Activated gamma-delta T cell (primary cell): ENCODE measurements at places on chromosomes 2 and 18.

DNA sequence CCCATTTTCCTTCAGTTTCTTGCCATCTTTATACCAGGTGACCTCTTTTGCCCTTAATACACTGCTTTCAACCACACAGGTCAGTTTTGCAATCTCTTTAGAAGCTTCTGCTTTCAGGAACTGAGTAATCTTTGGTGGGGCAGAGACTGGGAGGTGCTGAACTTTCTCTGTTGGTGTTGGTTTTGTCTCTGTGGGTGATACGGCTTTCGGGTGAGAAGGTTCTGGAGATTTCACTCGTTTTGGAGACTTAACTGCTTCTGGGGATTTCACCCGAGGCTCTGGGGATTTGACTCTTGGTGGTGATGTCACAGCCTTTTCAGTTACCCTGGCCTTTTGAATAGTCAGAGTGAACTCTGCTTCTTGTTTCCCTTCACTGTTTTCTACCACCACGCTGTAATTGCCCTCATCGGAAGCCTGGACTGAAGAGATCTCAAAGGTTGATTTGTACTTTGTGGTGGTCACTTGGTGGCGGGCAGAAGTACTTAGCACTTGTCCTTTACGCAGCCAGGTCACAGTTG lies 50.4 kb downstream of the PLEKHA3 start:
- no peak for DNase-seq

GRCh38 chr18:54752185-54752584 lies 76.1 kb upstream of the RAB27B start:
- DNase-seq = no peak

DNA sequence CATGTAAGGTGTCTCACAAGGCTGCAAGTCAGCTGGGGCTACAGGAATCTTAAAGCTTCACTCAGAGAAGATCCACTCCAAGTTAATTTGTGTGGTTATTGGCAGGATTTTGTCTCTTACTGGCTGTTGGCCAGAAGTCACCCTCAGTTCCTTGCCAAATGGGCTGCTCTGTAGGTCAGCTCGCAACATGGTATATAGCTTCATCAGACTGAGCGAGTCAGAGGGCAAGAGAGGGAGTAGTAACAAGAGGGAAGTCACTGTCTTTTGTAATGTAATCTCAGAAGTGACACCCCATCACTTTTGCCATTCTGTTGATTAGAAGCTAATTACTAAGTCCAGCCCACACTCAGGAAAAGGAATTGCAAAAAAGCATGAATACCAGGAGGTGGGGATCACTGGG lies 119.5 kb downstream of the LRRTM1 start:
- DNase-seq = no peak

- no peak for DNase-seq
These were observed 299.4 kb upstream of the ID2 start for GRCh38 chr2:8382485-8382884.

GRCh38 chr2:241008711-241009121 lies 10.3 kb downstream of the SNED1 start:
- DNase-seq = no peak

DNA sequence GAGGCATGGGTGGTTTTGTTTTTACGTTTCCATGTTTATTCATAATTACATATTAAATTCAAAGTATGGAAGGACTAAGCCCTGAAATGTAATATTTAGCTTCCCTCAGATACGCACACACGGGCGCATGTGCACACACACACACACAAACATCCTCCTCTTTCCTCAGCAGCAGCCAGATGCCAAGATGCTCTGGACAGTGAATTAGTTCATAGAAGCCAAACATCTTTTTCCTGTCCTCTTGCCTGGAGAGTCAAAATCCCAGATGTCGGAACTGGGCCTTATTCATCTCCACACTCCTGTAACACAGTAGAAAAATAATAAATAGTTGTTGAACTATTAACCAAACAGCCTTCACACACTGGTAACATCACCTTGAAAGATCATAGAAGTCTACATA lies 273.1 kb downstream of the SP3 start:
- DNase-seq = no peak

- no peak for DNase-seq
These were observed 17.0 kb upstream of the C1QL2 start for GRCh38 chr2:119175517-119175916.

GRCh38 chr18:79796016-79796415 lies 1.7 kb upstream of the KCNG2 start:
- DNase-seq = no peak

DNA sequence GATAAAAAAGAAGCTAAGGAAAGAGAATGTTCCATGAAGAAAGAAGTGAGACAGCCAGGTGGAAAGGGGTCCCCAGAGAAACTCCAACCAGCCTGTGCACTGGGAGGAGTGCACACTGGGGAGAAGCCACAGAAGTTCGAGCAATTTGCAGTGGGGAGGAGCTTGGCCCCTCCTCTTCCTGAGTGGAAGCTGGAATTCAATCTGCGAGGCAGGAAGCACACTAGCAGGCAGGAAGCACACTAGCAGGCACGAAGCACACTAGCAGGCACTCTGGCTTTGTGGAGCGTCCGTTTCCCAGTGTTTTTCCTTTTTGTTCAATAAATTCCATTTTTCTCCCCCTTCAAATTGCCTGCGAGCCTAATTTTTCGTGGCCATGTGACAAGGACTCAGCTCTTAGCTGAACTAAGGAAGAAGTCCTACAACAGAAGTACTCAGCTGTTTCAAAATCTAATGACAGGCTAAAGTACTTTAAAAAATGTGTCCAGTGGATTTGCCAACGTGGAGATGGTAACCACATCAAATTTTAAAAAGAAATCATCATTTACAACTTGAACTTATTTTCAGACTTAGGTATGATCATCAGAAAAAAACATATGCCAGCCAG lies 21.4 kb upstream of the SPIRE1 start:
- DNase-seq = no peak

DNA sequence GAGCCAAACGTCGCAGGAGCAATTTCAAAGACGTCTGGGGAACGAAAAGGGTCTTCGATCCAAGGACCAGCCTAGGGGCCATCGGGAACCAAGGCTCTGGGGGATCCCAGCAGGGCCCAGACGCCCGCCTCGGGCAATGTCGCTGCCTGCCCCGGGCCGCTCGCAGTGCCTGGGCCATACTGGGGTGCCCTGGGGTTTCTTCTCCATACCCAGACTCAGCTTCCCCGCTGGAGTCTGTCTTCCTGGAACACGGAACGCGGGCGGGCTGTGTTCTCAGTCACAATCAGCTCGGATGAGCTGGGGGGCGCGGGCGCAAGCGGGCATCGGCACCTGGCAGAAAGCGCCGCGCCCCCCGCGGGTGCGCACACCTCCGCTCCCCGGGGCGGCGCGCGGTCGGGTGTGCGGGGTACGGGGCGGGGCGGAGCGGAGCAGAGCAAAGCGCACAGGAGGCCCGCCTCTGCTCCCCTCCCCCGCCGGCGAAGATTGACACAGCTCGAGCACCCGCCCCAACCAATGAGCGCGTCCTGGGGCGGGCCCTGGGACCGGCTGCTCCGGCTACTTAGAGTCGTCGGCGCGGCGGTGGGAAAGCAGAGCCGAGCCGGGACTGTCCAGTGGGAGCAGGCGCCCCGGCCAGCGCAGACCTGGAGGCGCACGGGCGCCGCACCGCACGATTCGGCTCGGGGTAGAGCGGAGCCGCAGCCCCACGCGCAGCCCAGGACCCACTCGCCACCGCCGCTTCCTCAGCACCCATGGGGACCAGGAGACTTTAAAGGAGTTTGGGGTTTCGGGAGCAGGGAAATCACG lies at the start of gene LRATD1:
Gene LRATD1, plus strand, starts transcription at position 585 of the 804 bp plus-strand sequence. CDS start 1,263 bp downstream, outside the sequence.
- DNase-seq = no peak

- no peak for DNase-seq
These were observed 20.1 kb downstream of the ARID5A start for GRCh38 chr2:96556441-96557330.

DNA sequence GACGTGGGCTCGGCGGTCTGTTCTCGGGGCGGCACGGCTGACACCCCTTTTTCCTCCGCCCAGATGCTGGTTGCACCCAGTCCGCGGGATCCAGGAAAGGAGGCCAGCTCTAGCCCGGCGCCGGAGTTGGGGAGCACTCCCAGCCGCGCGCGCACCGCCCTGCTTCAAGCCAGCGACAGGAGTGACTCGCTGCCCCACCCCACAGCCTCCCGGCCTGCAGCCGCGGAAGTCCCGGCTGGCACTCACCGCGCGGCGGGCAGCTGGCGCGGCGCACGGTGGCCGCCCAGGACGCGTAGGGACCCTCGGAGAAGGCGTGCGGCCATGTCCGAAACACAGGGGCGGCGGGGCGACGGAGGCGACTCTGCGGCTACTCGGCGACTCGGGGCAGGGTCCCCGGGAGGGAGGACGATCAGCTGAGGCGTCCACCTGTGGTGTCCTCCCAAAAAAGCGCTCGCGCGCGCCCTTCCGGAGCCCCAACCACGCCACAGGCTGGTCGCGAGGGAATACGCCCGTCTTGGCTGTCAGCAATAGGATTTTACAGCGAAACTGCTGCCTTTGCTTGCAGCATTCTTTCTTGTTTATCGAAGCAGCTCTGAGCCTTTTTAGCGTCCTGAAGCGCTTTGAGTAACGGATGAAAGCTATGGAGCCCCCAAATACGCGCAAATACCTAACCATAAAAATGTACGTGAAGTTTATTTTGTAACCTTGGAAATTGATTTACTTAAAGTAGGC lies at the start of gene ACADL:
Gene ACADL, minus strand, starts transcription at position 507 of the 732 bp plus-strand sequence. Its CDS starts 184 bp downstream, at position 323.
- no peak for DNase-seq

DNA sequence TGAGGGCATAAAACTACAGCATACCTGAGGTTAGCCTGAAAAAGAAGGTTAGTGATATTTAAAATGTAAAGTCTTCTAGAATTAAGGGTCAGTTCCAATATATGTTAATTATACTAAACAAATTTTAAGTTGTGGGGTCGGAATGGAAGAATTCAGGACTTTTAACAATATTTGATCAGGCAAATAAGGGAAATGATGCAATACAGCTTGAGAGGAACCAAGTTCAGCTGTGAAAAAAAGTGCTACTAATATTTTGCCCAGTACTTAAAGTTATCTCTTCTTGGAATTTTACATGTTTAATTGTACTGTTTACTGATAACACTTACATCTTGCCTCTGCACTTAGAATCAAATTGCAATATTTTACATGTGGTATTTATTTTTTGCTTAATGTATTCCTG lies 345.5 kb upstream of the CWC22 start:
- no peak for DNase-seq

GRCh38 chr2:16185801-16186272 lies 245.5 kb downstream of the MYCN start:
- no peak for DNase-seq

DNA sequence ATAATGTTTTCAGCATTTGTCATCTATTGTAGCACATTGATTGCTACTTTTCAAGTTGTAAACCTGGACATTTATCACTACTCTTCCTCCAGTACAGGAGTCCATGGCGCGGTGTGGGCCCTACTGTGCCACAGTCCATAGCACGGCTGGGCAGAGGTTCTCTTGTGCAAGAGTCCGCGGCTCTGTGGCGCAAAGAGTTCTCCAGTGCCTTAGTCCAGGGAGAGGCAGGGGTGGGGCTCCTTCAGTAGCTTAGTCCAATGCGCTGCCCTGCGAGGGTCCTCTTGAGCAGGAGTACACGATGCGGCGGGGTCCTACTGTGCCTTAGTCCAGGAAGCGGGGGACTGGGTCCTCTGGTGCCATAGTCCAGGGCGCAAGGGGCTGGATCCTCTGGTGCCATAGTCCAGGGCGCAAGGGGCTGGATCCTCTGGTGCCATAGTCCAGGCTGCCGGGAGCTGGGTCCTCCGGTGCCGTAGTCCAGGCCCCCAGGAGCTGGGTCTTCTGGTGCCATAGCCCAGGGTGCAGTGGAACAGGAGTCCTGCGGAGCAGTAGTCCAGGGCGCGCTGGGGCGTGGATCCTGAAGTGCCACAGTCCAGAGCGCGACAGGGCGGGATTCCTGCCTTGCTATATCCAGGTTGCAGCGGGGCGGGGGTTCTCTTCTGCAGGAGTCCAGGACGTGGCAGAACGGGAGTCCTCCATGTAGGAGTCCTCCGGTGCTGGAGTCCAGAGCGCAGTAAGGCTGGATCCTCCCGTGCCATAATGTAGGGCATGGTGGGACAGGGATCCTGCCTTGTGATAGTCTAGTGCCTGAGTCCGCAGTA lies 129.3 kb downstream of the CCDC74A start:
- no peak for DNase-seq

- no peak for DNase-seq
These were observed 257.3 kb upstream of the APCDD1 start for GRCh38 chr18:10197097-10197496.

GRCh38 chr2:167135706-167136105 lies 247.4 kb downstream of the XIRP2 start:
- DNase-seq = no peak

DNA sequence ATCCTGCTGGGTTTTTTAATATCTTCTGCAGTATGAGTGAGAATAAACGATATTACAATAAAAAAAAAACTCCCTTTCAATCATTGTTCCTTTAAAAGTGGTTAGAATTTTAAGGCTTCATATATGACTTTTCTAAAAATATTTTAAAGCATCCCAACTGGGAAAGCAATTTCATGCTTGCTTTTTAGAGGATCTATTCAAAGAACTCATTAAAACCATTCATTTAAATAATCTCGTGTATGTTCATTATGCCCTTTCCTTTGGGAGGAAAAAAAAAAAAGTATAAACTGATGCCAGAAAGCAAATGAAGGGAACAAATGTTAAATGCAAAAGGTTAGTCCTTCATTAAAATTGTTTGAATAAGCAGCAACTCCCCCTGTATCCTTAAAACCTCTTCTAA lies 81.2 kb downstream of the XIRP2 start:
- DNase-seq = no peak

DNA sequence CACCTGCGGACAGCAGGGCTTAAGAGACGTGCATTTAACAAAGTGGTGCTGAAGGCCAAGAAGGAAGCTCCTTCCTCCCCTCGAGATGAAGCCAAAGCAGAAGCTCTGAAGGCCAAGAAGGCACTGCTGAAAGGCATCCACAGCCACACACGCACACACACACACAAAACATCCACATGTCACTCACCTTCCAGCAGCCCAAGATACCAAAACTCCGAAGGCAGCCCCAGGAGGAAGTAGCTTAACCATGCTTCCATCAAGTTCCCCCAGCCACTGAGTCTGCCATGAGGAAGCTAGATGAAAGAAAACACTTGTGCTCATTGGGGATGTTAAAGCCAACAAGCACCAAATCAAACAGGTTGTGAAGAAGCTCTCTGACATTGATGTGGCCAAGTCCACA lies 175.7 kb upstream of the POU3F3 start:
- no peak for DNase-seq

GRCh38 chr2:55885127-55885943 lies 38.2 kb downstream of the EFEMP1 start:
- DNase-seq = no peak

GRCh38 chr18:13372531-13372951 lies 154.0 kb downstream of the LDLRAD4 start:
- no peak for DNase-seq

- DNase-seq = no peak
These were observed 32.3 kb upstream of the MEP1B start for GRCh38 chr18:32157580-32157979.

- DNase-seq = no peak
These were observed 249.3 kb upstream of the APCDD1 start for GRCh38 chr18:10205151-10205550.

GRCh38 chr2:217326238-217327022 lies 466.6 kb upstream of the TNP1 start:
- DNase-seq = no peak
